ENCODE measurements at places on chromosomes 7 and 10.

GRCh38 chr7:51182636-51183166 is 133.9 kb downstream of the COBL start:
- DNase-seq: no peak

DNA sequence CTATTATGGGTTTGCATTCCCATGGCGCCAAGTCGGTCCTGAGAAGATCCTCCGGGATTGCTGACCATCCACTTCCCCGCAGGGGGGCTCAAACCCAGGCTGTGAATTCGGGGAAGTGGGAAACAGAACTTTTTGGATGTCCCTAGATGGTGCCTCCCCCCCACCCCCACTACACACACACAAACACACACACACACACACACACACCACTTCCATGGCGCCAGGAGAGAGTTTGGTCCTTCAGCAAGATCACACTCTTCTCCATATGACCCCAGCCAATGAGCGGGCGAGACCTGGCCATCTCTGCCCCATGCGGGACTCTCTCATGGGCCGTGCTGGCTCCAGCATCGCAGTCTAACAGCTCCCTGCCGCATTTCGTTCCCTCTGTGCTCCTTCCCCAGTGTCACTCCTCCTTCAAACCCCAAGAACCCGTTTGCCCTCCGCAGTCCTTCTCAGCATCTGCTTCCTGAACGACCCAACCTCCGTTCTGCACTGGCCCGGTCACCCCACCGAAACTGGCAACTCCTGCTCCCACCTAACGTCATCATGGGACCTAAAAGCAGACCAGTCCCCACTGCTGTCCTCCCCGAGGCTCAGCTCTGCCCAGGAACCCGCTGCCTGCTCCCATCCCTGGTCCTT is 32.1 kb upstream of the TNRC18 start:
- no peak for DNase-seq

GRCh38 chr7:150570556-150571465 is 3.6 kb downstream of the GIMAP4 start:
- no peak for DNase-seq

- DNase-seq: peak; percentile 60
These were observed 48.1 kb upstream of the GLCCI1 start for GRCh38 chr7:7920481-7920880.

GRCh38 chr10:99358101-99358500 is 28.9 kb downstream of the CNNM1 start:
- DNase-seq: no peak

DNA sequence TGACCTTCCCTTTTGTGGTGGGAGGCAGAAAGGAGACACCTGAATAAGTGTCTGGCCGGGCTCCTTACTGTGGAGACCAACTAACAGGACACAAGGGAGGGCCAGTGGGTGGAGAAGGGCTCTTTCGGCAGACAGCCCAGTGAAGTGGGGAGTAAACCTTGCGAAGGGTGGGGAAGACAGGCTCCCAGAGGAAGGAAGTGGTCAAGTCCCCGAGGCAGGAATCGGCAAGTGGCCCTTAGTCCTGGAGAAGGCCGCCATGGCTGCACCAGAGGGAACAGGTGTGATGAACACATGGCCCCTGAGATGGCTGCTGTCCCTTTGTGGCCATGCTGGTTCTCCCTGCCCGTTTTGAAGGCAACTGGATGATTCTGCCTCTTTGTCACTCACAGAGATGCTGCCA is 187.2 kb upstream of the IGFBP3 start:
- no peak for DNase-seq

DNA sequence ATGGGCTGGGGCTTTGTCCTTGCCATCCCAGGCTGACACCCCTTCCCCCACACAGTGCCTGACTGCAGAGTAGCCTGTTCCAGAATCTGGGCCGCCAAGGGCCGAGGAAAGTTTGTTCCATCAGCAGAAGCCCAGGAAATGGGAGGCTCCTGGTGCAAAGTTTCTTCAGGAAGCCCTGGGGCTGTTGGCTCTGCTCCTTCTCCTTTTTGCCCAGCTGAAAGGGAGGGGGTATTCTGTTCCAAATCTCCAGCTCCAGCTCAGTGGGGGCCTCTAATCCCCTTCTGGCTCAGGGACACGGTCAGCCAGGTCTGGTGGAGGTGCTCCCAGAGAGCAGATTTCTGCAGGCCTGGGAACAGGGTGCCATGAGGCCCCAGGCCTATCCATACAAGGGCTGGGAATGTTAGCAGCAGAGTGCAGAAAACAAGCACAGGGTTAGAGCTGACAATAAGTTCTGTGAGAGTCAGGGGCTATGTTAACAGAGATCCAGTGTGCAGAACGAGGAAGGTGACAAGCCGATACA is 399.5 kb downstream of the RPS24 start:
- DNase-seq: no peak

DNA sequence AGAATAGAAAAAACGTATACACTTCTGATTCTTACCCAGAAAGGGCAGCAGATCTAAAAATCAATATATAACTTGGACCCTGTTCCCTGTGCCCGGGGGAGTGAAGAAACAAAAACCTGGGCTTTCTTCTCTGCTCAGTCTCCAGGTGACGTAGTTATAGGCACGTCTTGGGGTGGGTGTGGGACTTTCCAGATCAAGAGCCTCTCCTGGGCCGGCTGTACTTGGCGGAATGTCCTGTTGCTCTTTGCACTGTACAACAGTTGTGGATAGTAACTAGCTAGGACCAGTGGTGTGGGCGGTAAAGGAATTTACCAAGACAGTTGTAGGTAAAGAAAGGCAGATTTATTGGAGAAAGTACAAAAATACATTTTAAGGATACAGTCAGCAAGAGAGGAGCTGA is 40.4 kb upstream of the STEAP4 start:
- DNase-seq: no peak

GRCh38 chr10:100348389-100348927 is 1.4 kb downstream of the SCD start:
- no peak for DNase-seq

DNA sequence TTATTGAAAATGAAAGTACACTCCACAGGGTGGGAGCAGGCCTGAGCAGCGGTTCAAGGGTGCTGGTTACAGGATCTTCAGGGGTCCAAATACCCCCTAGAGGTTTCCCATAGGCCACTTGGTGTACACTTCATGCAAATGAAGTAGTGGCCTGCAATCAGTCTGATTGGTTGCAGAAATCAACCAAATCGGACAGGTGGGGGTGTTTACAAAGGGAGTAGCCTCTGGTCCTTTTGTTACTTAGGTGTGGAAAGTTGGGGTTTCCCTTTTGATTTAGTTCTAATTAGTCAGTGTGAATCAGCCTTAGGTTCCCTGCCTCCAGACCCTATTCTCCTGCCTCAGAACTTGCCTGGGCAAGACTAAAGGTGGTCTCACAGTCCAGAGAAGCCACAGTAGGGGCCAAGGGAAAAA is 49.6 kb downstream of the SYPL1 start:
- DNase-seq: no peak

DNA sequence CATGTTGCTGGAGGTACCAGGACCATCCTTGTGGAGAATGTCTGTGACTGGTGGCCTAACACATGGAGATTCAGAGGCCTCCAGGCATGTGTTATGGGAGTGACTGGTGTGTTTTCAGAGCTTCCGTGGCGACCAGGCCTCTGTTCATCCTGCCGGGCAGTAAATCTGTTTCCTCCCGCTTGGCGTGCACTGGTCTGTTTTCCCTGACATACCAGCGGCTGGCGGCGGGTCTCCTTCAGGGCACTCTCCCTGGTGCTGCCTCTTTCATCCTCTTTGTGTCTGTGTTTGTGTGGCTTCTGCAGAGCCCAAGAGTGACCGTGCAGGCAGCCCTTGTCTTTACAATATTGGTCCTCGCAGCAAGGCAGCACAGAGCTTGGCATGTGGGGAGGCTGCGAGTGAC is 385.1 kb upstream of the MKI67 start:
- DNase-seq: no peak

DNA sequence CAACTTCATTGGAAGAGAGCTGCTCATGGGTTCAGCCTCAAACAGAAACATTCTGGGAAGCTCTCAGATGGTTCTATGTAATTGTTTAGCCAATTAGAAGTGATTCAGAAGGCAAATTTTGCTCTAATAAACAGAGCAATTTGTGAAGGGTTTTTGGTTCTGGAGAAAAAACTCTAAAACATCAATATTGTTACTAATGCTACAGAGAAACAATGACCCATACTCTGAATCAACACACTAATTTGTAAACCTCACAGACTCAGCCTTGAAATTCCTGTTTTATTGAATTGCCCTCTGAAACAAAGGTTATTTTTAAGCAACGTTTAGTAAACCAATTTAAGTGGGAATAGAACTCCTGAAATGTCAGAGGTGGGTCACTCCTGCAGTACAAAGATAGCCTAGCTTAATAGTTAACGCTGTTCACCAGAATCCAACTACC is 171.6 kb upstream of the SVIL start:
- no peak for DNase-seq

- no peak for DNase-seq
These were observed 203.7 kb downstream of the POU6F2 start for GRCh38 chr7:39181398-39181797.

DNA sequence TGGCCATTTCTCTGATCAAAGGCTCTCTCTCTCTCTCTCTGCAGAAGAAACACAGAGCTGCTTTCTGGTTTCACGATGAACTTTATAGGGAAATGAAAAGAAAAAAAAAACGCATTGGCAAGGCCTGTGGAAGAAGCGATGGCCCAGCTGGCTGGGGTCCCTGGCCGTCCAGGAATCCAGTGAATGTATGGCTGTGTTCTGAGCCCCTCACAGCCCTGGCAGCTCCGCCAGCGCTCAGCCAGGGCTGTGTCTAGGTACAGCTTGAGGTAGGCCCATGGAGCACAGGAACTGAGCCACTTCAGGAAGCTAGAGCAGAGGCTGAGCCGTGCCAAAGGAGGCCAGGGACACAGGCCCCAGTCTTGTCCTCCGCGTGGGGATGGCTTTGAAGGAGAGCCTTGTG is 13.1 kb upstream of the UCMA start:
- DNase-seq: no peak

GRCh38 chr10:129413024-129413423 is 54.0 kb upstream of the MGMT start:
- DNase-seq: no peak

DNA sequence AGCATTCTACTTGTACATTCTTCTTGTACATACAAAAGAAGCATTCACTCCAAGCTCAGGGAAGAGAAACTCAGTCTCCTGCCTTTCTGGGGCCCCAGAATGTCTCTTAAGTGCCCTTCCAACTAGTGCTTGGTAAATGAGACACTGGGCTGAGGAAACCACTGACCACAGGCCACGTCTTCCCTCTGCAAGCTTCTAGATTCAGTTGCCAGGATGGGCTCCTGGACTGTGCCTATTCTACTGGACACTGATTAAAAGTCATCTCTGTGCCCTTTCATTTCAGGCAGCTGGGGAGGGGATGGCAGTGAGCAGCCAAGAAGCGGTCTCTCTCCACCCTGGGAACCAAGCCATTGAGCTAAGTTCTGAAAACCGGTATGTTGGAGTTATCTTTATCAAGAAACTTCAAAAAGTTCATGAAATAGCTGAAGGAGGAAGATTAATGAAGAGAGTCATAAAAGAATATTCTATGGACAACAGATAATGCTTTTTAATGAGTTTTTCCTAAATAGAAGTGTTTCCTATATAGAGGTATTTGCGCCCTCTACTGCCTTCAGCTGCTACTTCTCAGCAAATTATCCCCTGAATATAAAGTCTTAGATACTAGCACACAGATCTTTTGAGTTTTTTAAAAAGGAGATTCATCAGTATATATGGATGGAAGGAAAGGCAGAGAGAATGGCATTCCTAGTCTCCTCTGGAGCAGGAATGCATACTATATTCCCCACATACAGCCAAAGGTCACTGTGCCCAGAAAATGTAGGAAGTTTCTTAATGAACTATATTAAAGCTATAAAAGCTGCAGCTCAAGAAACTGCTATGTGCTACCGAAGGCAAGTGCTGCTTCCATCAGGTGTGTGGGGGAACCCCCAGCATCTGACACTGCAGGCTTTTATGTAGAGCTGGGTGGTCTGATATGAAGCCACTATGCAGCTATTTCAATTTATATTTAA is 8.4 kb upstream of the IFIT1B start:
- DNase-seq: peak; percentile 39

- no peak for DNase-seq
These were observed 13.0 kb upstream of the TRPV6 start for GRCh38 chr7:142898377-142899170.

DNA sequence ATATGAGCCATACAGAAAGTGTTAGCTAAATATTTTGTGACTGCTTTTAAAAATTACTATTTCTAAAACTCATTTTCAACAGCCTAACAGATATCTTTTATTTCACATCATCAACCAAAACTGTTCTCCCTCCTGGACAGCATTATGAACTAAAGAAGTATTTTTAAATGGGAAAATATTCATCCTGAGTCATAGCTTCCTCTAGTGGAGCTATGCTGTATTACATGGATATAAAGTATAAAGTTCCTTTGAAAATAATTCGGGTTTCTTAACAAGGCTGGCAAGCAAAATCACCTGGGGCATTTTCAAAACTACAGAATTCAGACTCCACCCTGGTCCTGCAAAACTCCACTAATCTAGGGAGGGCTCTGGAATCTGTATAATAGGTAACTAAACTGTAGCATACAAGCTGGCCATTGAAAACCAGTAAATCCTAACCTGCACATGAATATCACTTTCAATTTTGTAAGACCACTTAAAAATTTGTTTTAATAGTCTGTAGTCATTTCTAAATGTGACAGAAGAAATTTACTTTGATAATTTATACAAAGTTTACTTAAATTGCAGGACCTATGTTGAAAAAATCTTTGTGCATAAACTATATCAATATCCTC is 53.5 kb downstream of the SCIN start:
- DNase-seq: no peak

- DNase-seq: no peak
These were observed 409.1 kb downstream of the TCERG1L start for GRCh38 chr10:130902471-130902870.

- DNase-seq: no peak
These were observed 74.7 kb upstream of the PLPP4 start for GRCh38 chr10:120382360-120382759.

DNA sequence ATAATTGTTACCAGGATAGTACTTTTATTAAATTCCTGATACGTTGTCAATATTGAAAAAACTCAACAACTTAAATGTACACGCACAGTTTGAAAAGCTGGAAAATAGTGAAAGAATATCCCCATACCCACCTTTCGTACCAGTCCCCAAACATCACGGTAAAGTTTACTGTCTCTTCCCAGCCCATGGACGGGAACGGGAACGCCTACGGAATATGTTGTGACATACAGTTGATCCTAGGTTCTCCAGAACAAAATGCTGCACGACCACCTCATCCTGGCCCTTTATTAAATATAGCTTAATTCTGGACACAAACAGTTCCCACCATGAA is 527 bp upstream of the BCAP29 start:
- no peak for DNase-seq
